ENCODE measurements at places on chromosomes 5 and 9. TPM values are rescaled to one million over a fixed set of nuclear protein-coding genes. Genes with fewer than 3 reads are reported as not detected.

The SMIM32 gene
- total RNA-seq: not detected

The LRRC14B gene
- not detected for total RNA-seq

The NEUROG1 gene
- total RNA-seq: not detected

The CREBRF gene
- 47.4 TPM for total RNA-seq

The ST8SIA4 gene
- total RNA-seq: 17.8 TPM

- DNase-seq: no peak
Observed at GRCh38 chr9:85508616-85509015, 233.1 kb downstream of the AGTPBP1 start.

DNA sequence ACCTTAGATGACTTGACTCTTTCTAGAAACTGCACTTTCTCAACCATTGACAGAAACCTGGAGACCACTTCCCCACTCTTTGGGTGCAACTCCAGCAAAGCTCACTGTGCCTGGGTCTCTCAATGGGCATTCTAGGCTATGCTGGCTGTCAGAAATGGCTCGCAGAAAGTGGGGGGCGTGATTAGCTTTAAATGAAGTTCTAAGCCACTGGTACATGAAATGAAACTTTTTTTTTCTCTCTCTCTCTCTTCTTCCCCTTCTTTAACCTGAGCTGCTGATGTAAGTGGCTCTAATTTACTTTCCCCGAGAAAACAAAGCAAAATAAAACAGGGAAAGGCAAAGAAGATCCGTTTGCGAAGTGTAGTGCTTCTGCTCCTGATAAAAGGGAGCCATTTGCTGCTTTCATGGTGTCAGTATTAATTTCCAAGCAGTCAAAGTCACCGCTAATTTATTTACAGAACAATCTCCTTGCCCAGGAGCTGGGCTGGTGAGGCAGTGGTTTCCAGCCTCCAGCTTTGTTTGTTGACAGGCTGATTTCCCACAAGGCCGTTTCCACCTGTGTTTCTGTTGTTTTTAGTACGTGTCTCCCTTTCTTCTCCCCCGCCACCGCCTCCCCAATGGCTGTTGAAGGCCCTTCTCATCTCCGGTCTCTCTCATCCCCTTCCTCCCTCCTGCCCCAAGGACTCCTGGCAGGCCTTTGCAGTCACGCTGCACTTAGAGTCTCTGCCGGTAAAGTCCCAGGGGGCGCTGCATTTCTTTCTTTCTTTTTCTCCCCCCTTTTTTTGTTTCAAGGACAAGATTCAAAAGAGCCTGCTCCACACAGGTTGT, 422.9 kb downstream of the EBF1 start:
- no peak for DNase-seq

- no peak for DNase-seq
Observed at GRCh38 chr9:133585481-133586351, 23.5 kb downstream of the FAM163B start.

GRCh38 chr9:4371108-4371507, 71.2 kb upstream of the GLIS3 start:
- DNase-seq: no peak

- no peak for DNase-seq
Observed at GRCh38 chr9:126723807-126724172, 81.0 kb upstream of the ZBTB43 start.

Measured in upper lobe of right lung (tissue), 1 donor.